Neuronal stem cell (in vitro differentiated cells): ENCODE measurements at places on chromosomes 4 and X.

DNA sequence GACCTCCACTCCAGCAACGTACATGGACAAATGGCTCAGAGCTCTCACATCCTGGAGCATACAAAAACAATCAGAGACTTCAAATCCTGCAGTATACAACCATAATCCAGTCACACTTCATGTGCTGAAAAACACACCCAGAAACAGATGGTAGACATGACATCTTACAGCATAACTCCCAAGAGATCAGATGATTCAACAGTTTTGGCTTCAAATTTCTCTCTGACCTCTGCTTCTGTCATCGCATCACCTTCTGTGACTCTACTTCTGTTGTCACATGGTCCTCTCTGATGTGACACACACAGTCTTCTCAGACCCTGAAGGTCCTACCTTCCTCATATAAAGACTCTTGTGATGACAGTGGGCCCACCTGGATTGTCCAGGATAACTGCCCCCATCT is 18.5 kb downstream of the SUV39H1 start:
- DNase-seq, result no peak

DNA sequence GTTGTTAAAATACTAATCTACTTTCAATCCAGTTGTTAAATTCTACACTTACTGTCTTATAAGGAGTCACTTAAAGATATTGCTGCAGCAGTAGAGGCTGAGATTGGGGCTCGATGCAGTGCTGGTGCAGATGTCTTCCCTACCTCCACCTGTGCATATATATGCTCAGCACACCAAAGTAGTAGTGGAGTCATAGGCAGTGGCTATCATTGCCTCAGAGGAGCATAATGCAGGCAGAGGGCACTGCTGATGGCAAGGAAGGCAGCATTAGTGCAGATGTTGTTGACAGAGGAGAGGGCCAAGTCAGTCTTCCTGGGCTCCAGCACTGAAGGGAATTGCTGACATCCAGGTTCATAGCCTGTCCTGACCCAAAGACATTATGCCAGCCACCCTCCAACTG is 35.1 kb downstream of the INPP4B start:
- no peak for DNase-seq

DNA sequence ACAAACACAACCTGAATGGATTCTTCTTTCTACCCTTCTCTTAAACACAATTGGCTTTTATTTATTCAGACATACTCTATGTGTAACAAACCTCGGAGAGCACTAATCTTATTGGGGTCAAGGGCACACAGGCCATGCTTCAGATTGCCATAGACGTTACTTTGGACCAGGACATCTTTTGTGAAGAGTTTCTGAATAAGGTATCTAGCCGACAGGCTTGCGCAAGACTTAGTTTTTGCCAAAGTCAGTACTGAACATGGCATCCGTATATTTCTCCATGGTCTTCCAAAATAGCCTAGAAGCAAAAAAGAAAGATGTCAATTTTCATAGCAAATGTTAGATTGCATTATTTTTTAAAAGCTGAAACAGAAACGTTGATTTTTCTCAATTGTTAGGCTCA is 49.8 kb downstream of the BEND2 start:
- DNase-seq, result no peak

- DNase-seq, result no peak
Measured at GRCh38 chr4:11418610-11419009, 10.1 kb downstream of the HS3ST1 start.
